ENCODE measurements at places on chromosomes 7 and 10.

DNA sequence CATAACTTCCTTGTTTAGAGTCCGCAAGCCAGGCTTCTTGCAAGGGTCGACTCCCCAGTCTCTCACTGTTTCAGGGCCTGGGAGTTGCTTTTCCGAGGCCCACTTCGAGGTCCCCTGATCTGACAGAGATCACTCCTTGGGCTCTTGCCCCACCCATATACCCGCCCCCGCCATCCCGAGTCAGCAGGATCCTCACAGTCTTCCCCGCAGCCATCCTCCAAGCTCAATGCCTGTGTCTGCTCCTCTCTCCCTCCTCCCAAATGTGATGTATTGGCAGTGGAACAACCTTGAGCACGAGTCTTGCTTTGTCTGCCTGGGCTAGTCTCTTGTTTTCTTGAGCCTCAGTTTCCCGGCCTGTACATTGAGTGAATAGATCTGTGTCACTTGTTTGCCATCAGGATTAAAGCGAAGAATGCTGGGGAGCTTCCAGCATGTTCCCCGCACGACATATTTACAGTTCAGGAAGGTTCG, 2.4 kb upstream of the HMX2 start:
- DNase-seq: no peak

DNA sequence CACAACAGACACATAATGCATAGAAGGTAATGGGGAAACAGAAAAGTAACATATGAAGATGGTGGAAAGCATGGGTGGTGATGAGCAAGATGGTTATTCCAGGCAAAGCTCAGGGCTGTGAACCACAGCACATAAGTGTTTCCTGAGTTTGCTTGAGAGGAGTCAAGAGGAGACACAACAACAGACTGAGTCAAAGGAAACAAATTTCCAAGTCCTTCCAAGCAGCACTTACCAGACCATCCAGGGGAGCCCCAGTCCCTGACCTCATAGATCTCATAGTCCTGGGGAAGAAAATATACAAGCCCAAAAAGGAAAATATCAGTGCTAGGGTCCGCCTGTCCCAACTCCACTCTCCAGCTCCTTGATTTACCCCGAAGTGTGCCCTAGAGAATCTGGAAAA, 216.6 kb upstream of the FZD1 start:
- DNase-seq: no peak

- DNase-seq: no peak
These were observed 165.5 kb downstream of the CPED1 start for GRCh38 chr7:121153995-121154394.

- no peak for DNase-seq
These were observed 124.7 kb upstream of the C1QL3 start for GRCh38 chr10:16646181-16647059.

Data from stimulated activated CD4-positive, alpha-beta T cell treated with anti-CD3 and anti-CD28 coated beads, Interleukin-2, amount 100 ng/mL, for 24 hours (primary cell).